ENCODE measurements at places on chromosomes 4 and X.

GRCh38 chr4:153450544-153450917 lies 15.6 kb upstream of the TMEM131L start:
- no peak for DNase-seq

DNA sequence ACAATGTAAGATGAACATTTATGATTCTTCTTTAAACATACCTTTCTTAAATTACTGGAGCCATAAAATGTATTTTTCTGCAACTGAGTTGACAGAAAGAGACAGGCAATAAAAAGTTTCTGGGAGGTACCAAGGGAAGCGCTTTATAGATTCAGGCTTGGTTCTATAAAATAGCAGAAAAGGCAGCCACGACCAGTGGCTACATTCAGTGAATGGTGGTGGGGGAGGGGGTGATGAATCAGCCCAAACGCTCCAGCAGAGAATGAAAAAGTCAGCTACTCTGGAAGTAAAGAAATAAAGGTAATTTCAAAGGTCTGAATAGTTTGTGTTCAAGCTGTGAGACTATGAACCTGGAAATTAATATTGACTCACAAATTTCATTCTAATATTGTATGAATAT lies 456.1 kb downstream of the KCTD8 start:
- DNase-seq, result no peak

DNA sequence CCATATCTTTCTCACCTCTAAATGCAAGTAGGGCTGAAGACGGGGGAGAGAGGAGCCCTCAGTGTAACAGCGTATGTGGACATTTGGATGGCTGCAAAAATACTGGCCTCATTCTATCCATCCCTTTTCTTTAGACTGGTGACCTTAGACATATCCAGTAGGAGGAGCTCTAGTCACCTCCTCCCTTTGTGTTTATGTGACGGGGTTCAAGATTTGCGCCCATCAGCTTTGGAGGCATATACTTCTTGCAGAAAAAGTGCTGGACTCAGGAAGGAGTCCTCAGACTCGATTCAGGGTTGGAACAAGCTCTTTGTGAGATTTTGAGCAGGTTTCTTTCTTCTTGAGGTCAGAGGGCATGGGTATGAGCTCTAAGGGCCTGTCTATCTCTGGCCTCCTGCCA lies 86.2 kb downstream of the MAMLD1 start:
- DNase-seq, result no peak

DNA sequence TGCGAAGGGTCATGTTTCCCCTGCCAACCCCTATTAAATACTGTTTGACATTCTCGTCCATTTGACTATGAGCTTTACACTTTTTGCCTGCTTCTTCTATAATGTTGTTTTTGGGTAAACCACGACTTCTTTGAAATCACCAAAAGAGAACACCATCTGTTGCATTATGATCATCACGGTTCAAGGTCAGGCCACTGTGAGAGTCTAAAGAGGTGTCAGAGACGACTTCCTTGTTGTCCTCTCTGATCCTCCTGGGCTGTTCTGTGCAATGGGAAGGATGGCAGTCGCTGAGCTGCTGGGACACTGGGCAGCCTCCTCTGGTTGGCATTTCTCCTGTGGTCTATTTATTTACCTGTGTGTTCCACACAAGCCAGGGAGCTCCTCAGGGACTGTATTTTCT lies 137.5 kb downstream of the RASL11B start:
- no peak for DNase-seq

DNA sequence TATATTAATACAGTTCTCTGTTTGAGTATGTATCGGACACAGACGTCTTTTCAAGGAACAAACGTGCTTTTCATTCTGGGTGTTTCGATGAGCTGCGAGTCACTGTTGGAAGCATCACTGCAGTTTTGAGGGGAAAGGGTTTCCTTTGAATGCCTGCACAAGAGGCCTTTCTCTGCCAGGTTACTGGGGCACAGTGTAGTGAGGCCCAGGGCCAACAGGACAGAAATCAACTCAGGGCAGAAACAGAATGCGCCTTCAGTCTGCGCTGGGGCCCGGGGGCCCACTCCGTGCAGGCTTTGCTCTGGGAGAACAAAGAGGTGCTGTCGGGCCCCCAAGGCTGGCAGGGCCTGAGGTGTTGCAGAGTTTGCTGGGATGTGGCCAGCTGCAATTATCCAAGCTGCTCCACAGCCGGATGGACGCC lies 2.3 kb upstream of the PPP2R3B start:
- DNase-seq, result no peak

DNA sequence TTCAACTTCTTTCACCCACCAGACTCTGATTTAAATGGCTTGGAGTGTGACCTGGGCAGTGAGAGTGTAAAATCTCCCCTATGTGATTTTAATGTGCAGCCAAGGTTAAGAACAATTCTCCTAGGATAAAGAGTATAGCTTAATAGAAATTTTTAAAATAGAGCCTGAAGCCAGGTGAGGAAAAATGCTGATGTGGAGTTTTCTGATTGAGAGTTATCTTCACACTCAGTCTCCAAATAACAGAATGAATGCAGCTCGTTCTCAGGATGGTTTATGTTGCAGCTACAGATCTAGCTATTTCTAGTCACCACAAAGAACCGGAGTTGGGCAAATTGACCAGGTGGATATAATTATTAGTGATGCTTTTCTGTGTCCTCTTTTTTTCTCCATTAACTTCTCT lies 70.7 kb downstream of the MOSPD2 start:
- no peak for DNase-seq

DNA sequence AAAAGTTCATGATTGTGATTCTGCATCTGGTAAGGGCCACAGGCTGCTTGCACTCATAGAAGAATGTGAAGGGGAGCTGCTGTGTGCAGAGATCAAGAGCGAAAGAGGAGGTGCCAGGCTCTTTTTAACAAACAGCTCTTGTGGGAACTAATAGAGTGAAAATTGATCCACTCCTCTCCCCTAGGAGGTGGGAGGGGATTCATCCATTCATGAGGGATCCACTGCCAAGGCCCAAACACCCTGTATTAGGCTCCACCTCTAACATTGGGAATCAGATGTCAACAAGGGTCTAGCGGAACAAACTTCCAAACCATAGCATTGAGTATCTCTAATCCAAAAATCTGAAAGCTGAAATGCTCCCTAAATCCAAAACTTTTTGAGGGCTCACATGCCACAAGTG lies 16.4 kb upstream of the PPID start:
- DNase-seq, result no peak

- no peak for DNase-seq
These were observed 195.7 kb upstream of the TBL1X start for GRCh38 chrX:9269134-9269533.

DNA sequence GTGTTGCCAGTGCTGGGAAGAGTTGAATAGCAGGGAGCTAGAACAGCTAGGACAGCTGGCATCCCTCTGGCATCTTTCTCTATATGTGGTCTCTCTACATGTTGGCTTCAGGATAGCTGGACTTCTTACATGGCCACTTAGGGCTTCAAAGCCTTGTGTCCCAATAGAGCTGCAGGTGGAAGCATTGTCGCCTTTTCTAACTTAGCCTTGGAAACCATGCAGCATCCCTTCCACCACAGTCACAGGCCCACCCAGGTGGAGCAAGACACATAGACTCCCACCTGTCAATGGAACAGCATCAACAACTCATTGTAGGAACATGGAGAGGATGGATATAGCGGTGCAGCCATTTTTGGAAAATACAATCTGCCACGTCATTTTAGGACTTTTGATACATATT lies 149.0 kb downstream of the AASDH start:
- DNase-seq, result no peak

- no peak for DNase-seq
These were observed 353.8 kb downstream of the PRDM5 start for GRCh38 chr4:120568731-120569130.

- DNase-seq, result no peak
These were observed 381.7 kb downstream of the GPAT3 start for GRCh38 chr4:83917572-83917971.

All from stimulated activated CD4-positive, alpha-beta T cell treated with anti-CD3 and anti-CD28 coated beads, Interleukin-2, amount 100 ng/mL, for 24 hours (primary cell).